Cortex of kidney (tissue), 1 donor: ENCODE measurements at places on chromosomes 13 and 19.
A peak's percentile ranks its signal among the peaks of the same experiment; 100 is the strongest.

DNA sequence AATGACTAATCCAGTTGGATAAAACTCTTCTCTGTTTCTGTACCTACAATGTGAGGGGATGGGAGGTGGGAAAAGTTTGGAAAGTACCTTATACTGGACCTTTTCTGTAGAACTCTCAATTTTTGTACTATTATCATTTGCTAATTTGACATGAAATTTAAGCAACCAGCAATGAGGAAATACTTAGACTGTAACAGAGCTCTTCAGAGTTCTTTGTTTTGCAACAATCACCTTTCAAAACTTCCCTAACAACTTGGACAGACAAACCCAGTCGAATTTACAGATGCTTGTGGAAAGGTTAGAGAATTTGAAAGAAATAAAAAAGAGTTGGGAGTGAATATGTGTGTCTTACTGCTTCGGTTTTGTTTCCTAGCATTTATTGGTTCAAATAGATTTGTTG lies 16.8 kb downstream of the KBTBD7 start:
- DNase-seq: no peak

- DNase-seq: no peak
These were observed 142.5 kb downstream of the SLC7A1 start for GRCh38 chr13:29452773-29453616.

- no peak for DNase-seq
These were observed 213.1 kb downstream of the UQCRFS1 start for GRCh38 chr19:28999724-29000433.

DNA sequence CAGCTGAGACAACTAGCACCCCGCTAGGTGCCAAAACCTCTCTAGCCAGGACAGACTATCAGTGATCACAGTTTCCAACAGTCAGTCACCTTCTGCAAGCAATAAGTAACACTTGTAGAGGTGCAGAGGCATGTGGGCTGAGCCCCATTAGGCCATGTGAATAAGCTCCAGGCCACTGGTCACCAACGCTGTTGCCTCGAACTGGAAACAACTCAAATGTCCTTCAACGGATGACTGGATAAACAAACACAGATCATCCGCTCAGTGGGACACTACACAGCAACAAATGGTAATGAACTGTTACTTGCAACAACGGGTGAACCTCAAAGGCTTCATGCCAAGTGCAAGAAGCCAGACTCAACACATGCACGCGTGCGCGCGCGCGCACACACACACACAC lies 27.5 kb upstream of the TMEM160 start:
- no peak for DNase-seq

- no peak for DNase-seq
These were observed 5.8 kb upstream of the POMP start for GRCh38 chr13:28653111-28653510.

DNA sequence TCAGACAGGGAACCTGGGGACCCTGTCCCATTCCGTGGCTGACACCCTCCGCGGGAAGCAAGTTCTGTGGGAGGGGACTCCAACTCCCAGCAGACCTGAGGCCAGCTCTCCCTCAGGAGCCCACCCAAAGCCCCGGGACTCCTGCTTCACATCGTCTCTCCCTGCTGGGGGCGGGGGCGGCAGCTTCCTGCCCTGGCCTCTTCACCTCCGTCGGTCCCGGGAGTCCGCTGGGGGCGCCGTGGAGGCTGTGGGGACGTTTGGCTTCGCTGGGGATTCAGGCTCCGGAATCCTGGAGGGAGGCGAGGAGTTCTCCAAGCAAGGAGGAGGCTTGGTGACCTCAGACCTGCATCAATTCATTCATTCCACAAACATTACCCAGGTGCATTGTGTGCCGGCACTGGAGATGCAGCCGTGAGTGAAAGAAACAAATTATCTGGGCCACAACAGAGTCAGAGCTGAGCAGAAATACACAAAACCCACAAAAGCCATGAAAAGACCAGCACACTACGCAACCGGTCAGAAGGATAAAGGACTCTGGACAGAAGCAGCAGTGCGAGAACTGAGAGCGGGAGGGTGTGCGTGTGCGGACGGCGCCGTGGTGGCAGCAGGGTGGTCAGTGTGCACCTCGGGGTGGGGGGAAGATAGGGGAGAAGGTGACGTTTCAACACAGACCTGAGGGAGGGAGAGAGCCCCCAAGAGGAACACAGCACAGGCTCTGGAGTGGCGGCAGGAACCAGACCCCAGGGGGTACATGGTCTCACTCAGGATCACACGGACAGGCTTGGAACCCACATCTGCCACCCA lies 19.0 kb downstream of the EPS8L1 start:
- no peak for DNase-seq

DNA sequence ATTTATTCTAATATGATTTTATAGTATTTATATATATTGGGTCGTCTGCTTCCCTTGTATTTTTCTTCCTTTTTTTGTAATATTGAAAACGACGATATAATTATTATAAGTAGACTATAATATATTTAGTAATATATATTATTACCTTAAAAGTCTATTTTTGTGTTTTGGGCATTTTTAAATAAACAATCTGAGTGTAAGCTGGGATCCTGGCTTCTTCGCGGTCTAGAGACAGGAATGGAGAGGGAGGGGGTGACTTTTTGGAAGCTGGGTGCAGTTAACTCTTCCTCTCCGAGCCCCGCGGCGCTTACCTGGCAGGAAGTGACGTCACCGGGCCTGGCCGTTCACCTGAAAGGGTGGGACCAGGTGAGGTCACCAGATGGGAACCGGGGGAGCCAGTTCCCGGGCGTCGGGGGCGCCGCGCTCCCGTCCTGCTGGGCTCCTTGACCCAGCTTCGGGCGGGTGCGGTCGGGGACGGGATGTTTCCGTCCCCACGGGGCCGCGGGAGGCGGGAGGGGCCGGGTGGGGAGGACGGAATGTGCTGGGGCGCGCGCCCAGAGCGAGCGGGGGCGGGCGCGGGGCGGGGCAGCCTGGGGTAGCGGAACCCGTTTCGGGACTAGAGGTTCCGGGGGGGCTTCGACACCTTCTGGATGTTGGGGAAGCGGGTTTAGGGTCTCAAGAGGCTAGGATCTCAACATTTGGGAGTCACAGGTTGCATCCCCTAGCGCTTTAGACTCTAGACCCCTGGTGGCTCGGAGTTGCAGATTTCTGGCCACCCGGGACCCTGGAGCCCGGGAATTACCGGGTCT lies 2.8 kb downstream of the ZFP36 start:
- DNase-seq: peak; percentile 86

- DNase-seq: no peak
These were observed 304.4 kb downstream of the NALCN start for GRCh38 chr13:101111894-101112293.

DNA sequence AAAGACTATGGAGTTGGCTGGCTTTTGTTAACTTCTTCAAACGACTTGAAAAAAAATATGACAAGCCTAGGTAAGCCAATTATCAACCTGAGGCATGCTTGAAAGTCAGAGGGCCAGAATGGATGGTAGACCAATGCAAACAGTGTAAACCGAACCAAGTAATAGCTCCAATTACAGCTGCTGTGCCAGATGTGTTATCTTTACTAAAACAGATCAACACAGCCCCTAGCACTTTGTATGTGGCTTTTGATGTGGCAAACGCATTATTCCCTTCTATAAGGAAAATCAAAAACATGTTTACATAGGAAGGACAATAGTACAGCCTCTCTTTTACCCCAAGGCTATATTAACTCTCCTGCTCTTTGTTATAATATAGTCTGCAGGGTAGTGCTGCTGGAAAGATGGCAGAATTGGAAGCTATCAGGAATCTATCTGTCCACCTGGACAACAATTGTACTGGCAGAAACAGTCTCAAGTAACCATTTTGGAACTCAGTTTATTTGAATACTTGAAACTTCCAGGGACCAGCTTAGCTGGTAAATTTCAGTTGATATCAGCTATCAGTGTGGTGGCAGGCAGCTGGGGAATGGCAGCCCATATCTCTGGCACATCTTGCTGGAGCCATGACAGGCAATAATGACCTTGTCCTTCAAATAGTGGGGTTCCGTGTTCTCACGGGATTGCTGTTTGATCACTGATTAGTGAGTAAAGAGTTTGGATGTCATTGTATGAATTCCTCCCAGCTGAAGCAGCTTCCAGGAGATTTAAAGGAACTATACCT lies 144.4 kb upstream of the WASF3 start:
- no peak for DNase-seq

GRCh38 chr19:53532362-53532761 lies 5.6 kb upstream of the ZNF331 start:
- no peak for DNase-seq

DNA sequence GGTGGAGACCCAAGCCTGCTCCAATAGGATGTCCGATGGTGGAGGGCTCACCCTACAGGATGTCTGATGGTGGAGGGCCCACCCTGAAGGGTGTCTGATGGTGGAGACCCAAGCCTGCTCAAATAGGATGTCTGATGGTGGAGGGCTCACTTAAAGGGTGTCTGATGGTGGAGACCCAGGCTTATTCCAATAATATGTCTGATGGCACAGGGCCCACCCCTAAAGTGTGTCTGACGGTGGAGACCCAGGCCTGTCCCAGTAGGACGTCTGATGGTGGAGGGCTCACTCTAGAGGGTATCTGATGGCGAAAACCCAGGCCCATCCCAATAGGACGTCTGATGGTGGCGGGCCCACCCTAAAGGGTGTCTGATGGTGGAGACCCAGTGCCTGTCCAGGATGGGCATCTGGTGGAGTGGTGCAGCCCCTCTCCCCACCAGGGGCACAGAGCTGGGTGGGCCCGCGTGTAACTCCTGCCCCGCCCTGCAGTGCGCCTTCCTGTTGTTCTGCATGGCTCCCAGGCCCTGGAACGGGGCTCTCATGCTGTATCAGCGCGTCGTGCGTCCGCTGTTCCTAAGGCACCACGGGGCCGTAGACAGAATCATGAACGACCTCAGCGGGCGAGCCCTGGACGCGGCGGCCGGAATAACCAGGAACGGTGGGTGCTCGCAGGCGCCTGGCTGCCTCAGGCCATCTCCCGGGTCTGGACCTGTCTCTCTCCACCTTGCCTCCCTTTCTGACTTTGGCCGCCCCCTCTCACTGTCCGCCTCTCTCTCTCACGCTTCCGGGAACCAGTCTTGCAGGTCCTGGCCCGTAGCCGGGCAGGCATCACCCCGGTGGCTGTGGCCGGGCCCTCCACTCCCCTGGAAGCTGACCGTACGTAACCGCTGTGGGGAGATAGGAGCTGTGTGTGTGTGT lies 5.1 kb downstream of the REEP6 start:
- no peak for DNase-seq

DNA sequence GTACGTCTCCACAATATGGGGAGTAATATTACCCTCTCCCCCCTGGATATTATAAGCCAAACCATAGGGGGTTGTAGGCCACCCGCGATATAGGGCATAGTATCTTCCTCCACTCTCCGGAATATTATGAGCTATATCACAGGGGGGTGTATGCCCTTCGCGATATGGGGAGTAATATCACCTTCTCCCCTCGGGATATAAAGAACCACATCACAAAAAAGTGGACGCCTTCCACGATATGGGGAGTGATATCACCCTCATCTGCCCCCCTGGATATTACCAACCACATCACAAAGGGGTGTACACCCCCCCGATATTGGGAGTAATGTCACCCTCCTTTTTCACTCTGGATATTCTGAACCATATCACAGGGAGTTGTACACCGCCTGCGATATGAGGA lies 65.5 kb upstream of the CEACAM21 start:
- no peak for DNase-seq

DNA sequence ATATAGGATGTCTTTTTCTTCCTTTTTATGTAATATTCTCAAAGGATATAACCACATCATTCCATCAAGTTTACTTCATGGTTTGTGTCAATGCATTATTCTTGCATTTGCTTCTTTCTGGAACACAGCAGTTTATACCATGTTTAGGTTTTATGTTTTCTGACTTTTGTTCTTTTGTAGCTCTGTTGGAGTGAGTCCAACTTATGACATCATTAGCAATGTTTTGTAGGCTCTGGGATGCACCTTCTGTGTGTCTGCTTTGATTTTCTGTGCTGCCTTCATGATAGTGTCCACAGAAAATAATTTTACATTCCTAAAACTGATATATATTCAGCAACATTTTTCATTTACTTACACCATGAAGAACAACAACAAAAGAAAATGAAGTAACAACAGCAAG lies 68.9 kb downstream of the SHISA2 start:
- no peak for DNase-seq

DNA sequence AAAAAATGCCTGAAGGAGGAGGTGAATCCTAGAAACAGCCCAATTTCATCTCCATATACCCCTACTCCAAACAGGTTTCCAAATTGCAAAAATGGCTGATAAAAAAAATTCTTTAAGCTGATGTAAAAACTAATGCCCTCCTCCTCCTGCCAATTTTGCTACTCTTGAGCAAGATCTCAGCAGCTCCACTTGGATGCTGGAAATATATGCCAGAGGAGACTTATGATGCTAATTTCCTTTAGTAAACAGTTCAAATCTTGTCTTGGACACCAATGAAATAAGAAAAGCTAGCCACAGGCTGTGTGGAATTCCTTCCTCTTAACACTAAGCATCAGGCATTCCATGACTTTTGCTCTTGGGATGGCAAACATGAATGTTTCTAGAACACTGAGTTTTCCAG lies 67.5 kb downstream of the INSR start:
- no peak for DNase-seq

GRCh38 chr19:15457701-15458484 lies 6.5 kb downstream of the RASAL3 start:
- no peak for DNase-seq

- no peak for DNase-seq
These were observed 9.6 kb upstream of the FOXO1 start for GRCh38 chr13:40676007-40676406.

GRCh38 chr13:54901316-54901715 lies 1872.7 kb downstream of the OLFM4 start:
- DNase-seq: no peak

DNA sequence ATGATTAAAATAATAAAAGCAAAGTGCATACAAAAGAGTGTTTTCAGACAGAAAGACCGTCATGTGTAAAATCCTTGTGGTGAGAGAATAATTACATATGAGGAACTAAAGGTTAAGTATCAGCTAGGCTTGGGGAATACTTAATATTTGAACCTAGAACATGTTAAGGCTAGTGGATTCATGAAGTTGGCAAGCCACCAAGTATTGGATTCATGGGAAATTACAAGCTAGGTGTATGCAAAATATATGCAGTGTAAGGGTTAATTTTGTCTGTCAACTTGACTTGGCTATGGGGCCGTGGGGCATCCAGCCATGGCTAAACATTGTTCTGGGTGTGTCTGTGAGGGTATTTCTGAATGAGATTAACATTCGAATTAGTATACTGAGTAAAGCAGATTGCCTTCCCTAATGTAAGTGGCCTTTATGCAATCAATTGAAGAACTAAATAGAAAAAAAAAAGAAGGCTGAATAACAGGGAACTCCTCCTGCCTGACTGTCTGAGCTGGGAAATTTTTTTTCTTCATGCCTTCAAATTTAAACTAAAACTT lies 533.5 kb upstream of the KLF12 start:
- no peak for DNase-seq
